ENCODE measurements at places on chromosomes 2 and 18.

DNA sequence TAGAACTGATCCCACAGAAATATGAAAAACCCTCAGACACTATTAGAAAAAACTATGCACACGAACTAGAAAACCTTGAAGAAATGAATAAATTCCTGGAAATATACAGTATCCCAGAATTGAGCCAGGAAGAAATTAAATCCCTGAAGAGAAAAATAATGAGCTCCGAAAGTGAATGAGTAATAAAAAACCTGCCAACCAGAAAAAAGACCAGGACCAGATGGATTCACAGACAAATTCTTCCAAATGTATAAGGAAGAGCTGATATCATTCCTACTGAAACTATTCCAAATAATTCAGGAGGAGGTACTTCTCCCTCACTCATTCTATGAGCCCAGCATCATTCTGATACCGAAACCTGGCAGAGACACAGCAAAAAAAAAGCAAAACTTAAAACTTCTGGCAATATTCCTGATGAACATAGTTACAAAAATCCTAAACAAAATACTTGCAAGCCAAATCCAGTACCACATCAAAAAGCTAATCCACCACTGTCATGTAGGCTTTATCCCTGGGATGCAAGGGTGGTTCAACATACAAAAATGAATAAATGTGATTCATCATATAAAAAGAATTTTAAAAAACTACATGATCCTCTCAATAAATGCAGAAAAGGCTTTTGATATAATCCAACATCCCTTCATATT is 1397.6 kb upstream of the DDX18 start:
- DNase-seq: no peak

GRCh38 chr2:109325570-109325969 is 196.6 kb downstream of the SH3RF3 start:
- DNase-seq: no peak

- DNase-seq: no peak
Measured at GRCh38 chr18:41873730-41874129, 81.3 kb upstream of the PIK3C3 start.

DNA sequence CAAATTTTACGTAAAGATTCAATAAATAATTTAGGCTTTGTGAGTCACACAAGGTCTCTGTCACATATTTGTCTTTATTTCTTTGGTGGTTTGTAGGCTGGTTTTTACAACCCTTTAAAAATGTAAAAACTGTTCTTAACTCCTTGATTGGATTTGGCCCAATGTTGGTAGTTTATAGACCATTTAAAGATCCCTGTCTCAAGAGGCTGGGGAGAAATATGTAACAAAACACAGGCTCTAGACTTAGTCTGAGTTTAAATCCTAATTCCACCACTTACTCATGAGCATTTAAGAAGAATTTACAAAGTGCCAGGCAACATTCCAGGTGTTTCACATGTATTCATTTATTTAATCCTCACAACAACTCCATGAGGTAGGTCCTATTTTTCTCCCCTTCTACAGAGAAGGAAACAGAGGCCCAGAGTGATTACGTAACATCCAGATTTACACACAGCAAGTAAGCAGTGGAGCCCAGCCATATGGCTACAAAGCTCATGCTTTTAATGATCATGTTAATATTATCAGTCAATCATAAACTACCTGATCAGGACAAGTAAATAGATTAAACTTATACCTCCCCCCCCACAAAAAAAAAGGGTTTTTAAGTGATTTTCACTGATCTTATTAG is 416.6 kb upstream of the ACVR2A start:
- no peak for DNase-seq

- no peak for DNase-seq
Measured at GRCh38 chr2:157840568-157841156, 35.5 kb downstream of the ACVR1 start.

DNA sequence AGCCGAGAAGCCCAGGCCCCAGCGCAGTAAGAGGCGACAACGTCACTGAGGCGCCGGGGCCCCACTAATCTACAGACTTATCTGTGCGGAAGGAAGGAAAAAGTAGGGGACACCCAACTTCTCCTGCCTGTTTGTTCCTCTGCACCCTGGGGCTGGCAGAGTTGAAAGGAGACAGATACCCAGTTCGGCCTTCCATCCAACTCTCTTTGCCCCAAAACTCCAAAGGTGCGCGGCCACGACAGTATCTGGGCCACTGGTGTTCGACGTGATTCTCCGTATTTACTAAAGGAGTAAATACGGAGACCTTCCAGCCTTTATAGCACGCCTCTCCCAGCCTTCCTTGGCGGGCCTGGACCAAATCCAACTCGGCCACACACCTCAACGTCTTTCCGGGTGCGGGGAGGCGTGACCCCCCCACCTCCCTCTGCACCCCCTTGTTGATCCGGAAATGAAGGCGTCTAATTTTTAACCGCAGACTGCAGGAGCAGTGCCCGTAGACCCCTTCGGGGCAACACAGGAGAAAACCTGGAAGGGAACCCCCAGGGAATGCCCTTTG is 1.6 kb downstream of the SMAD7 start:
- peak; percentile 46 for DNase-seq

GRCh38 chr2:38176619-38177021 is 100.7 kb upstream of the CYP1B1 start:
- peak; percentile 21 for DNase-seq

DNA sequence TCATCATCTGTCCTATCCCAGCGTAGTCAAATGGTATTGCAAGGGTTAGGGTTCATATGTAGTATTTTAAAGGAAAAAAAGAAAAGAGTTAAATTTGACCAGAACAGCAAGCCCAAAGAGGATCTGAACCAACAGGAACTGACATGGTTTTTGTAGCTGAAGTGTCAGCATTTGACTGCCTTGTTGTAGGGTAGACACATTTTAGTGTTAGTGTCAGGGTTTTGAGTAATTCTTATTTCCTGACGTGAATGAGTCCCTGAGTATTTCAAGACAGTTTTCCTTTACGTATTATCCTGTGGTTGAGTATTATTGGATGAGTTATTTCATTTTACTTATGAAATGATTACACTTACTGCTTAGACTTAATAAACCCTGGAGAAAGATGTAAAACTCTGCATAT is 173.3 kb upstream of the ZEB2 start:
- no peak for DNase-seq

GRCh38 chr2:109418716-109419115 is 195.1 kb downstream of the SEPTIN10 start:
- no peak for DNase-seq

DNA sequence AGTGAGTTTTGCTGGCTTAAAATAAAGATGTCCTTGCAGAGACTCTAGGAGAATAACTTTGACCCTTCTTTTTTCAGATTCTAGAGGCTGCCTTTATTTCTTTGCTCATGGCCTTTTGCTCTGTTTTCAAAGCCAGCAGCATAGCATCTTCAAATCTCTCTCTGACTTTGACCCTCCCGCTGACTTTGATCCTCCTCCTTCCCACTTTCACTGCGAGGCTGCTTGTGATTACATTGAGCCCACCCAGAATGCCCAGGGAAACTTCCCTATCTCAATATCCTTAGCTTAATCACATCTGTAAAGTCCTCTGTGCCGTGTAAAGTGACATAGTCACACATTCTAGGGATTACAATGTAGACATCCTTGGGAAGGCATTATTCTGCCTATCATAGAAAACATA is 23.9 kb downstream of the TACR1 start:
- DNase-seq: no peak

- DNase-seq: no peak
Measured at GRCh38 chr2:170690640-170691039, 24.5 kb upstream of the SP5 start.

- DNase-seq: peak; percentile 13
Measured at GRCh38 chr2:164622338-164623106, 1.2 kb upstream of the GRB14 start.

DNA sequence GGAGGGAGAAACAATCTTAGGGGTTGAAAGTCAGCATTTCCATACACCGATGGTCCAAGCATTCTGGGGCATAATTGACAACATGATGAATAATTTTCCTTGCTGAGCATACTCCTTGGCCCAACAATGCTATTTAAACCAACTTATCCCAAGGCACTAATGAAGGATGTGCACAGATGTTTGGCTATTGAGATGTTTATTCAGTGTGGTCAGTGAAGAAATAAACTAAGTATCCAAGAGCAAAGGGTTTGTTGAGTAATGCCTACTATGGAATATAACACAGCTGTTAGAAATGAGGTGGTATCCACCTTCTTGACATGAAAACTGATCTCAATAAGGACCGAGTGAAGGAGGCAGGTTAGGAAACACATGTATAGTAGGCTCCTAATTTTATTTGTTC is 53.9 kb upstream of the RAB6D start:
- DNase-seq: no peak

GRCh38 chr2:70966681-70967080 is 11.7 kb upstream of the ANKRD53 start:
- DNase-seq: no peak

DNA sequence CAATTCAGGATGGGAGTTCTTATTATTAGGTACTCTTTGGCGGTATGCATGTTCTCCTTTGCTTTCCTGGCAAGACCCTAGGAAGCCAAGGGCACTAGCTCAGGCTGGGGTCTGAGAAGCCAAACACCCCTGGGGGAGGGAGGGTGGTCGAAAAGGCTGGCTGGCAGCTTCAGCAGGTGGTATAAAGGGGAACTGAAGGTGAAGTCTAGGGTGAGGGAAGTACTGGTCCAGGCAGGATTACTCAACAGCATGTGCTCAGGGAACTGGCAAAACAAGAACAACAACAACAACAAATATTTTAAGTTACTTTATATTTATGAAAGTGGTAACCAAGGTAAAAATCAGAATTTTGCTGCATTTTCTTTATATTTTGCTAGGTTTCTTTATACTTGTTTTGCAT is 40.7 kb upstream of the PCBP1 start:
- DNase-seq: no peak

GRCh38 chr2:195363496-195363895 is 293.5 kb upstream of the SLC39A10 start:
- DNase-seq: no peak

GRCh38 chr2:204917089-204917701 is 371.9 kb downstream of the PARD3B start:
- DNase-seq: no peak

- DNase-seq: no peak
Measured at GRCh38 chr2:23502096-23502495, 117.1 kb downstream of the KLHL29 start.

GRCh38 chr2:28566521-28567041 is 70.7 kb downstream of the PLB1 start:
- DNase-seq: peak; percentile 87

GRCh38 chr2:181169503-181169902 is 189.1 kb downstream of the UBE2E3 start:
- DNase-seq: no peak

GRCh38 chr2:24304098-24304497 is 56.2 kb downstream of the ITSN2 start:
- DNase-seq: no peak

DNA sequence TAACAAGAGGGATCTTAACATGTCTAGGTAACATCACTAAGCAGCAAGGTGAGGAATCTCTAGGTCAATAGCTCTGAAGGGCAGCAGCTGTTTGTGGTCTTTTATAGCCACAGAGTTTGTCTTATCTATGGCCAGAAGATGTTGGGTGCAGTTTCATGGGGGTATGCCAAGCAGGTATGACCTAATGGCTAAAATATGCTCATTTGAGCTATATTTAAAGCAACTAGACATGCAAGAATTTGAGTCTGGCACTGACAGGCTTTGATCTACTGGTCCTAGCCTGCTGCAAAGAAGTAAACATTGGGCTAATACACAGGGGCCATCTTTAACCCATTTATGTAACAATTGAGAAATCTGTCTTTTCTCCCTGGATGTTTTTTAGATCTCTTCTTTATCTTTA is 13.9 kb upstream of the UGP2 start:
- DNase-seq: no peak

GRCh38 chr2:119483395-119483753 is 40.9 kb downstream of the SCTR start:
- no peak for DNase-seq

DNA sequence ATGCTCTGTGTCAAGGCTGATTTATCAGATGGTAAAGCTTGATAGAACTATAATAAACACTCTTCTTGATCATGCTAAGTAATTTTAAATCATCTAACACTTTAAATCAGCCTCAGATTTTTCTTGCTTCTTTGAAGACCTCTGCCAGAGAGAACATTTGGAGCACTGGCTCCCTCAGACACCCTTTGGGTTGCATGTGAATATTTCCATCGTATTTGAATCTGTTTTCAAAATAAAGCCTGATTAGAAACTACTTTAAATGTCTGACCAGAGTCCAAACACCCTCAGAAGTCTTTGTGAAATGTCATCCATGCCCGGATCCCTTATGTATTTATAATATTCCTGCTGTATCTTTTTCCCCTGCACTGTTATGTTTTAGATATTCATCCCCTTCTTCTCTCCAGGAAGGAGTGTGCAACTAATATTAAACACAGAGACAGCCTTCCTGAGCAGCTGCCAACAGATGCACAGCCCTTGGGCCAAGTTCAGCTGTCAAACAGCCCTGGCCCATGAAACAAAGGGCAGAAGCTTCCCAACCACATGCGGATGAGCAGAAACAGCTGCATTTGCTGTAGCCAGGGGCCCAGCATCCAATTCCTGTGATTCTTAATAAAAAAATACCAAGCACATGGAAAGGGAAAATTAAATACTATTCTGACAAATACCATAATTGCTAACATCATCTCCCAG is 46.5 kb downstream of the DPP10 start:
- DNase-seq: no peak

- DNase-seq: peak; percentile 59
Measured at GRCh38 chr2:28413152-28413898, 20.7 kb downstream of the FOSL2 start.

All from NCI-H82 (cell line).